ENCODE measurements at places on chromosomes 13 and 19.
A peak's percentile ranks its signal among the peaks of the same experiment; 100 is the strongest.

DNA sequence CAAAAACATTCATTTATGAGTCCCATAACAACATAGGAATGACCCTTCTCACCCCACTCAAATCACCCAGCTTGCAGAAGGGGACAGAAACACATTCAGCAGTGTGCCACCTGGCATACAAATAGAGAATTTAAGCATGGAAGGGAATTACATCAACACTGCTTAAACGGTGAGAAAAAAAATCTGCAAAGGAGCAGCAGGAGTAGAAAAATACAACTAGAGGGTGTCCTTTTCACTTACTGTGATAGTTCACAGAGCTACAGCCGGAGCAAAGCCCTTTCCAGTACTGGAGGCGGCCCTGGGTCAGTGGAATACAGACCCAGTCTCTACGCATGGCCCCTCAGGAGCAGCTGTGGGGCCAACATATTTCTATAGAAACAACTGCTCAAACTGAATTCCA lies 764.3 kb upstream of the ARGLU1 start:
- DNase-seq, result no peak

- no peak for DNase-seq
Measured at GRCh38 chr19:8158411-8159074, 9.2 kb upstream of the FBN3 start.

GRCh38 chr19:30131722-30132291 lies 189.8 kb downstream of the URI1 start:
- DNase-seq, result no peak

- peak; percentile 52 for DNase-seq
Measured at GRCh38 chr13:103288114-103288513, 221.9 kb upstream of the SLC10A2 start.

- DNase-seq, result no peak
Measured at GRCh38 chr19:2110822-2111221, 14.1 kb downstream of the IZUMO4 start.

DNA sequence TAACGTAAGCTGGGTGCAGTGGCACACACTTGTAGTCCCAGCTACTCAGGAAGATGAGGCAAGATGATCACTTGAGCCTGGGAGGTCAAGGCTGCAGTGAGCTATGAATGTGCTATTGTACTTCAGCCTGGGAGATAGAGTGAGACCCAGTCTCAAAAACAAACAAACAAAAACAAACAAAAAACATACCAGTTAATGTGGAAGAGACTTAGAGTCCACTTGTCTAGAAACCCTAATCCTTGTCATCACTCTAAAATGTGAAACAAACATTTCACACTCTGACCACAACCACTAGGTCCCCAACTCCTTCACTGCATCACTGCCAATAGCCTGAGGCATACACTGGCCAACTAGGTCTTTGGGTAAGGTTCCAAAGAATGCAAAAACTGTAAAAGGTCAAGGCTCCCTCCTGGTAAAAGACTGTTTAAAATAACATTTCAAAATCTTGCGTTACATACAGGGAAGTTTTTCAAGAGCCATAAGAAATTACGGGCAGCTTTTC lies 28.6 kb upstream of the CYP2B6 start:
- no peak for DNase-seq

DNA sequence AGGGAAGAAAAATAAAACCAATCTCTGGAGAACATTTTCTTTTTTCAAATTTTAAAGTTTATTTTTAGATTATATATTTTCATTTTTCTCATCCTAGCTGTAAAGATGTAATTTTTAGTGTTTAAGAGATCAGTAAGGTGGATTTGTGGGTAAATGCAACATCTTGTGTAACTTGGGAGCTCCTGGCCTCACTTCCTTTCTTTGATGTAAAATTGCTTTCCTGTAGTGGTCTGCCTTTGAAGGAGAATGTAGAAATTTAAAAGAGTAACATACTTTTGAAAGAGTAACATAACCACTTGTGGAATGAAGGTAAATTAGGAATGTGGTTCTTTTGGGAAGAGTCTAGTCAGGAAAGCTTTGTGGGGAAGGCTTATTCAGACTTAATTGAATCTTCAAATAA lies 95.7 kb upstream of the AKAP11 start:
- DNase-seq, result no peak

DNA sequence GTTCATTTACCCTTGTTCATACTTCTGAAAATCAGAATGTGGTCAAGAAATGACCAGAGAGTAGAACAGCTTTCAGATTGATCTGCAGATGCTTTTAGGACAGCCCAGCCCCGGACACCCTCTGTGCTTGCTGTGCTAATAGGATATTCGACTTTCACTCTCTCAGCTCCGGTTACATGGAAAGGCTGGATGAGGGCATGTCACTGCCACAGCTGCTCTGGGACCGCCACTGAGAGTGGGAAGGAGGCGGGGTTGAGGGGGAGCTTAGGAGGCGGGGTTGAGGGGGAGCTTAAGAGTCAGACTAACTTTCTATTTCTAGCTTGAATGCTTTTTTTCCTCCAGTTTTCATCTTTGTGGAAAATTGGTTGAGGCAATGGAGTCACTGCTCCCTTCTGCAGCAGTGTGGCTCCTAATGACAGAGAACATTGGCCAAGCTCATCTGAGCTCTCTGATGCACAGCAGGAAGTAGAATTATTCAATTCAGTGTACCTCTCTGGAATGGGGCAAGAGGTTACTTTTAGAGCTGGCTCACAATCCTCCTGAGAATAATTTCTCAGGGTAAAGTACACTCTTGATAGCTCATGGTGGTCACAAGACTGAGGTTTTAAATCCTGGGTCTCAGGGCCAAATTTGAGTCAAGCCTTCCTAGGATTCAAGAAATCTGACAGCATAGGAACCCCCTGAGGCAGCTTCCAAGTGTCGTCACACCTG lies 74.6 kb upstream of the NPAS1 start:
- DNase-seq, result peak; percentile 68

DNA sequence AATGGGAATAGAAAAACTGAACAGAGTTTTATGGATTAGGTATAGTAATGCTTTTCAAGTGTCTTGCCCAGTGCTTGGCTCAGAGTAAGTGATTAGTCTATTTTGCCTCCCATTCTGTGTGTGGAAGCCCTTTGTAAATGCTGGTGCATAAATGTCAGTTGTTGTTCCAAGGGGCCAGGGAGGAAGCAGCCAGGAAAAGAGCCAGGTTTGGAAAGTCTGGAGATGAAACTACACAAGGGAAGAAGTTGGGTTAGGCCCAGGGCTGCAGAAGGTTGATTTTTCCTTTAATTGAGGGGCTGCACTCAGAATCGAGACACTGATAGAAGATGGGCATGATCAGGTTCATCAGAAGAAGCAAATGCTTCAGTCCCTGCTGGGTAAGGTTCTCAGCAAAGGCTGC lies 484.0 kb downstream of the OLFM4 start:
- no peak for DNase-seq

GRCh38 chr13:101424381-101425155 lies 8.3 kb upstream of the NALCN start:
- peak; percentile 28 for DNase-seq

- DNase-seq, result no peak
Measured at GRCh38 chr19:47107202-47107952, 6.2 kb downstream of the ZC3H4 start.

- DNase-seq, result peak; percentile 79
Measured at GRCh38 chr13:113862931-113863523, 849 bp downstream of the GAS6 start.

GRCh38 chr13:96662036-96662435 lies 332.2 kb downstream of the OXGR1 start:
- no peak for DNase-seq

Data from left cardiac atrium (tissue), 4 donors.